ENCODE measurements at places on chromosomes 3 and 15.

DNA sequence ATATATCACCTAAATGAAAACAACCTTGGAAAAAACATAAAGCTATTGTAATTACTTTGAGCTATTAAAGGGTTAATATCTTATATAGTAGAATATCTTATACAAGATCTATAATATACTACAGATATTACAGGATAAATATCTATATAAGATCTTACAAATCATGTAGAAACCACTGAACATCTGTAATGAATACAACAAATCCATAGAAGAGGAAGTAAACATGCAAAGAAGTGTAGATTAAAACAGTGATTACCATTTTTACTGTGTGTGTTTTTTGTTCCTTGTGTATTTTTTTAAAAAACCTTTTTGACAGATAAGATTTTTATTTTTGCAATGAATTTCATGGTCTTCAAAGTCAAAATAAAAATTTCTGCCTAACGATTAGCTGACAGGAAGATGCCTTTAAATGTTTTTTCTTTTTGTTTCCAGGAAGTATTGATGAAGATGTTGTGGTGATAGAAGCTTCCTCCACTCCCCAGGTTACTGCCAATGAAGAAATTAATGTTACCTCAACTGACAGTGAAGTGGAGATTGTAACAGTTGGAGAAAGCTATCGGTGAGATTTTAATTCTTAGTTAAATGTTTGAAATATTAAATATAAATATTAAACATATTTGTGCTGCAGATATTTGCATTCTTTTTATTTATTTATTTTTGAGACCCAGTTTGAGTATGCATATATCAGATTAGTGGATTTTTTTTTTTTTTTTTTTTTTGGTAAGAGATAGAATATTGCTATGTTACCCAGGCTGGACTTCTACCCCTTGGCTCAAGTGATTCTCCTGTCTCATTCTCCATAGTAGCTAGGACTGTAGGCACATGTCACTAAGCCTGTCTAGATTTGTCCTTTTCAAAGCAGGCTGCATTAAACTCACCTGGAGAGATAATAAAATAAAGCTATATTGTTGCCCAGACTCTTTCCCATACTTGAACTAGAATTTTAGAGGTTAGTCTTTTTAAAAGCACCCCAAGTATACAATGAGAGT, 52.8 kb upstream of the CCNB2 start:
- DNase-seq, result no peak

DNA sequence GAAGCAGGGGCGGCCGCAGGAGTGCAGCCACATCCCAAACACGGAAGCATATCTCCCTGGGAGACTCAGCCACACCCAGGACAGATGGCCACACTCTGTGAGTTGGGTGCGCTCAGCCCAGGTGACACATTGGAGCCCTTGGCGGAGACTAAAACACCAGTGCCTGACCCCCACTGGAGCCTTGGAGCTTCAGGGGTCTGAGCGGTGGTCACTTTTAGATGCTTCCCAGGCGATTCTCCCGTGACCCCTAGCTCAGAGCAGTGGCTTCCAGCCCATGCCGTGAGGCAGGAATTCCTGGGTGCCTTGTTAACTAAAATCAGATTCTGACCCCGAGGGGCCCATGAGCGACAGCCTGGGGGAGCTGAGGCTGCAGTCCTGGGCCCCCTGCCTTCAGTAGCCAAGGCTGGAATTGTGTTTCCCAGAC, 54.5 kb downstream of the PLXNA1 start:
- no peak for DNase-seq

DNA sequence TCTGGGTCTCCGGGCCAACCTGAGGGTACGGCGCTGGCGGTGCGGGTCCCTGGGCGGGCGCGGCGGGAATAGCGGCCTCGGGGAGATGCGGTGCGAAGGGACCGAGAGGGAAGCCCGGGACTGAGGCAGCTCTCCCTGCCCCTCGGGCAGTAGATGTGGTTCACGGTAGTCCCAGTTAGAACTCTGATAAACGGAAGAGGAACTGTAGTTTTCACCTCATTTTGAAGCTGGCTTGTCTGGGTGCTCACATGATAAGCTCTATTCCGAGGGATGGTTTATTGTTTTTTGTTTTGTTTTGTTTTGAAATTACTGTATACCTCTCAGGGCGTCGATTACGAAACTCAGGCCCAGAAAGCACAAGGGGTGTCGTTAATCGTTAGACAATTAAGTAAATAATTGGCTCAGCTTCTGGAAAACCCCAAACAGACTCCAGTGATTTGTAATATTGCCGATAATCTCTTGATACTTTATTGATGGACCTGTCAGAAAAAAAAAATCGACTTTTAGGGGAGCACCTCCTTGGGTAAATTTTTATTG, 413 bp downstream of the NUSAP1 start:
- DNase-seq, result peak; percentile 14

GRCh38 chr3:191369616-191370010, 39.3 kb upstream of the UTS2B start:
- DNase-seq, result no peak

DNA sequence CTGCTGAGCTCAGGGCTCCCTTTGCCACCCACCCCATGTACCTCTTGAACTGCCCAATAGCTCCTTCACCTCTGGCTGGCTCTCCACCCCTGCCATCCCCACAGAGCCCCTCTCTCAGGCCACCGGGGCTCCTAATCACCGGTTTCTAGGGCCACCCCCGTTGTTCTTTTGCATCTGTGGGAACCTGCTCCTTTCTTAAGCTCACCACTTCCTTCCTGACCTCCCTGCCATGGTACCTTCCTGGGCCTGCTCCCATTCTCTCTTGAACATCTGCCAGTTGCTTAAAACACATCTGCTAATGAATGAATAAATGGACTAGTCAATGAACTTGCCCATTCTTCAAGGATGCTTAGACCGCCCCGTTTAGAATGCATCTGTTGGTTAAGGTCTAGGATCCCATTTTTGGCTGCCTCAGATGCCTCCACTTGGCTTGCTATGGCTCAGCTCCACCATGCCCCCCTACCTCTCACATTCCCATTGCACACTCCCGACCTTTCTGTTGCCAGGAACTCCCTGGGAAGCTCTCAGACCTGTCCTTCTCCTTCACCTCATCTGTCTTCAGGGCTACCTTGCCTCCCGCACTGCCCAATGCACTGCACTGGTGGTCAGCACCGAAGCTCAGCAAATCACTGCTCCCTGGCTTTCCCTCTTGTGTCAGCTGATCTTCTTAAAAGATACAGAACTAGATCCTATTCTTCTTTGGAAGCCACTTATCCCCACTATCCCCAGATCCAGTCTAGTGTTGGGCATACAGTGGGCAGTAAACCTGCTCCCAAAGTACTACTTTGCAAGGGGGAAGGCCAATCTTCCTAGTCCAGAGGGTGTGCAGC, 9.1 kb downstream of the AMOTL2 start:
- DNase-seq, result no peak

DNA sequence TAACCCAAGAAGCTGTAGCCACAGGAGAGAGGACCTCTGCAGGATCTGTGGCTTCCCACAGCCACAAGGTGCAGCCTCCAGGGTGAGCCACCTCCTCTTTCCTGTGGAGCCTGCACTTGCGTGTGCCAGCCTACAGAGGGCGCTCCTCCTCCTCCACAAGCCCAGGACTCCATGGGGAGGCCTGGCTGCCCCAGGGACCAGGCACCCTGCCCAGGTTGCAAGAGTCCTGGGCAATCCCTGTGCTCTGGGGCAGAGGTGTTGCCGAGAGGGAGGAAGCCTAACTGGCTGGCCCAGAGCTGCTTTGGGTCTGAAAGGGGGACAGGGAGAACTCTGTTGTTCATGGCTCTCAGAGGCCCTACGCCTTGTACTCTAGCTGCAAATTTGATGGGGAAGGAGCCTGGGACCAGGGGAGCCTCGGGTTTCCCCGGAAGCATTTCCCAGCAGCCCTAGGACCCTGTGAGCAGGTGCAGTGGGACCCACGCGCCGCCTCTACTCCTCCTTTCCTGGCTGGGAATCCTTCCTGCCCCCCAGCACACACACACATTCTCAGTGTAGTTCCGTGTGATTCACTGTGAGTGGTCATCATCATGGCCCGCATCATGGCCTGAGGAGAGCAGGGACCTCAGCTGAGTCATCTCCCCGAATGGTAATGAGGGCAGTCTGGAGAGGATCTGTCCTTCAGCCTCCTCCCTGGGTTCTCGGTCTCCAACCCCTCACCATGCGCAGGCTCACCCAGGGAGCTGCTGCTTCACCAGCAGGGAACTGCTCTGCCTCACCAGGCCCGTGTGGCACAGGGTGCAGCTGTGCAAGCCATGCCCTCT, 24.3 kb downstream of the TBC1D21 start:
- DNase-seq, result no peak

DNA sequence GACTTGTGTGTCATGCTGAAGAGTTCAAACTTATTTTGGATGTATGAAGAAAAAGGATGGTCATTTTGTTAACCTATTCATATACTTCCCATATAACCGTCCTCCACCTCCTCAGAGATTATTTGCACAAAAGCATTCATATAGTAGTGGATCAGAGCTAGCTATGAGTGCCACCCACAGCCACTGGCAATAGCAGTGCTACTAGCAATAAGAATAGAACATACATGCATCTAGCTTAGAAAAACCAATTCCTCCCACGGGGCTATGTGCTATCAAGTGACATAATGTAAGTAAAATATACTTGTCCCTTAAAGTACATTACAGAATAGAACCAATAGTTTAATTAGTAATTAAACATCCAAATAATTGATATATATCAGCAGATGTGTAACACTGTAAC, 10.3 kb upstream of the ZBED2 start:
- DNase-seq, result no peak

DNA sequence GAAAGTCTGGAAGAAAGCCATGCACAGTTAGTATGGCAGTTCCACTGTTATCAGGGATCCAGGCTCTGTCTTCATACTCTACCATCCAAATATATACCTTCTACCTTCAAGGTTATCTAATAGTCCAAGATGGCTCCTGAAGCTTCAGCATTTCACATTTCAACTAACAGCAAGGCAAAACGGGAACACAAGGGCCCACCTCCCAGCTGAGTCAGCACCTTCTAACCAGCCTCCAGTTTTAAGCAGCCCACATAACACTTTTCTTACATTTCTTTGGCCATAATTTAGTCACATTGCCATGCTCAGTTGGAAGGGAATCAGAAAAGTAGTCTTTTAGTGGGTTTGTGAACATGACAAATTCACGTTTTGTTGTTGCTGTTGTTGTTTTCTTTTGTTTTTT, 15.4 kb upstream of the MSL2 start:
- no peak for DNase-seq

GRCh38 chr3:45167011-45167911, 21.1 kb upstream of the CDCP1 start:
- peak; percentile 67 for DNase-seq

Measured in left kidney (tissue), 8 donors.